ENCODE measurements at places on chromosomes 16 and 17.

DNA sequence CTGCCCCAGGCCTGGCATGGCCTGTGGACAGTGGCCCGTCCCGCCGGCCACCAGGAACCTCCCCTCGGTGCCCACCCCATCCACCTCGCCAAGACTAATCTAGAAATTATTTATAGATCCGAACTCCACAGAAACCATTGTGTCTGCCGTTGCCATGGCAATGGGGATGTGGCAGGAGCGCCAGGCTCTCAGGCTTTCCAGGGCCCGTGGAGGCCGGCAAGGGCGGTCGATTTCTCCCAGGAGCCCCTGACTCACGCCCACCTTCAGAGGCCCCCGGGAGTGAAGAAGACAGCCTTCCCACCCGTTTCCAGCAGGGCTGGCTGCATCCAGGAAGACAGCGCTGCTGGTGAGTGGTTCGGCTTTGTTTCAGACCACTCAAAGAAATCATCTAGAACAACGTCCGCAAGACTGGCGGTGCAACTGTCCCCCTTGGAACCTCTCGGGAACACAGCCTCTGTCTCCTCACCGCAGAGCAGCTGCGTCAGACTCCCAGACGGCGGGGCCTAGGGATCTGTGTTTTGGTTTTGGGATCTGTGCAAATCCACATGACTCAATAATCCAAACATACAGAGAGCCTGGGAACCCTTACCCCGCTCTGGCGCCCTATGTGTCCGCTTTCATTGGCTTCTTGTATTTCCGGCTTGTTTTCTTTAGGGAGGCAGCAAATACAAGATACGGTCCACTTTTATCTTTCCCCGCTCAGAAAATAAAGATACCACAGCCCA, 48.5 kb upstream of the ZCCHC14 start:
- no peak for DNase-seq

DNA sequence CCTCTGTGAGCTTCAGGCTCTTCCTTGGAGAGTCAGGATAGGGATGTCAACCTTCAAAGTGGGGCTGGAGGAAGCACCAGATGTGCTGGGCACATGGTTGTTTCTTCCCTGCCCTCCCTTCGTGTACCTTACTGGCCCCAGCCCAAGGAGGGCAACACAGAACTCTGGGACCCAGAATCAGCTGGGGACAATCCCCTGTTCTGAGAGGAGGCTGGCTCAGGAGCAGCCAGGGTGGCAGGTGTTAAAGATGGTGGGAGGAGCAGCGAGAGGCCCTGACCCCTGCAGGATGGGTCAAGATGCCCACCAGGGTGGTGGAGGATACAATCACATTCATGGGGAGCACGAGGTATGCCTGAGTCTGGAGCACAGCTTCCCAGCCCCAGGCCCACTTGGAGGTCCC, 300.4 kb downstream of the ABCC12 start:
- DNase-seq, result no peak

GRCh38 chr16:9992441-9992840, 189.8 kb downstream of the GRIN2A start:
- no peak for DNase-seq

DNA sequence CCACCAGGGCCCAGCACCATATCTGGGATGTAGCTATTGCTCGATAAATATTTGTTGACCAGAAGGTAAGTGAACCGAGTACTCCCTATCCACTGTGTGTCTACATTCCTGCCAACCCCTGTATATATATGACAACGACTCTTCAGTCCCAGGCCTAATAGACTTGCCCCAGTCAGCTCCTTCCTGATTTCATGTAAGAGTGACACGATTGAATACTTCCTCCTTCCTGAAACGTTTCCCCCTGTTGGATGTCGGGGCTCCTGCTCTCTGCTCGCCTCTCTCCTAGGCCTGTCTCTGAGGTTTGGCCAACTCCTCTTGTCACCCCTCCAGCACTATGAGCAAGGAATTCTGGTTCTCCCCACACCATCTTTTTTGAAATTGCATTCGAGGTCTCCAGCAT, 178.9 kb downstream of the PRKCA start:
- no peak for DNase-seq

DNA sequence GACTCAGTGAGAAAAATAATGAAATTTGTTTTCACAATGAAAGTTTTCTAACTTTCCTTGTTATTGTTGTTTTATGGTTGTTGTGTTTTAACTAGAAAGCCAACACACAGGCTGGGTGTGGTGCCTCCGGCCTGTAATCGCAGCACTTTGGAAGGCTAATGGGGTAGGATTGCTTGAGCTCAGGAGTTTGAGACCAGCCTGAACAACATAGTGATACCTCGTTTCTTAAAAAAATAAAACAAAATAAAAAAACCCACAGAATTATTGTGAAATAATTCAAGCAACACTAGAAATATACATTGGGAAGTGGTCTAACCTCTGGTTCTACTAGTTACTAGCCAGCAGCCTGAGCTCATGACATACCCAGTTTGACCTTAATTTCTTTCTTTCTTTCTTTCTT, 630 bp downstream of the MILR1 start:
- DNase-seq, result no peak

GRCh38 chr16:23071196-23072083, 77.8 kb downstream of the USP31 start:
- DNase-seq, result no peak

GRCh38 chr17:82950525-82951102, 110.8 kb upstream of the ZNF750 start:
- no peak for DNase-seq

- no peak for DNase-seq
Measured at GRCh38 chr17:8175795-8176196, 384 bp downstream of the TMEM107 start.

GRCh38 chr17:7204828-7205461, 14.7 kb downstream of the DLG4 start:
- peak; percentile 96 for DNase-seq

GRCh38 chr17:36546418-36547093, 1.8 kb downstream of the GGNBP2 start:
- no peak for DNase-seq

DNA sequence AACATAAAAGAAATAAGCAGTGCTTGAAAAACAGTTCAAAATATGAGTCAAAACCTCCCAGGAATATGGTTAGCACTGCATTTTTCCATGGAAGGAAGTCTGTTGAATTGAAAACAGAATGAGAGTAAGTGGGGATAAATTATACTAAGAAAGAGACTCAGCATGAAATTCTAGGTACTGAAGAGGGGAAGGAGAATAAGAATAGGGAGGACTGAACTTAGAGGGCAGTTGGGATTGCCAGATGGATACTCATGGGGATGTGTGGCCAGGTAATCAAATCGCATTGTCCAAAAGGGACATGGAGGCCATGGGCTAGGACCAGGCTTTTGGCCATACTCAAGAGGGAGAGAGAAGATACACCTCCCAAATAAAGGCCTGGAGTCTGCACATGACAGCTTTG, 247.9 kb downstream of the CDH13 start:
- no peak for DNase-seq

GRCh38 chr16:86948046-86948445, 369.1 kb downstream of the C16orf95 start:
- no peak for DNase-seq

GRCh38 chr17:68519911-68520310, 7.7 kb downstream of the PRKAR1A start:
- no peak for DNase-seq

Measured in NCI-H1694 (cell line).